Activated CD8-positive, alpha-beta T cell treated with anti-CD3 and anti-CD28 coated beads for 36 hours (primary cell): ENCODE measurements at places on chromosomes 5 and 9.

DNA sequence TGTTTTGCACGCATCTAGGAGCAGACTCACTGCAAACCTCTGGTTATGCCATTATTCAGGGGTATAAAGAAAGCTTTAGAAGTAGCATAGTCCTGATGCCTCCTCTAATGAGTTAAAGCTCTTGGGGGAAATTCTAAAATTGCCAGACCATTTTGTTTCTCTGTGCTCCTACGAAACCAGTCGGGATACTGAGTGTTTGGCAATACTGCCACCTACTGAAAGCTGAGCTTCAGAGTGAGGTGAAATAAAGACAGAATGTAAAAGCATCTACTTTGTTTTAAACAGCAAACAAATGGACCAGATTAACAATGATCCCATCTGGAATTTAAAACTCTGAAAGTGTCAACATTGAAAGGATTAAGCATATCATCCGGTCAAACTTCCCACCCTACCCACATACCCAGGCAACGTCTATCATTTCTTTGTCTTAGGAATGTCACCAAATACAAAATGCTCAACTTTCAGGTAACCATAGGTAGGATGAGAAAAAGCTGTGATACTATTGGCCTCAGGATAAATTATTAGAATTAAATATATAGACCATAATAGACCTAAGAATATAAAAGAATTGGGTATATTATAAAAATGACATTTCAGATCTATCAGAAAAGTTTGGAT lies 77.8 kb upstream of the SHISAL2B start:
- peak; percentile 33 for DNase-seq

- DNase-seq, result no peak
Observed at GRCh38 chr9:33177639-33178038, 10.5 kb upstream of the B4GALT1 start.

DNA sequence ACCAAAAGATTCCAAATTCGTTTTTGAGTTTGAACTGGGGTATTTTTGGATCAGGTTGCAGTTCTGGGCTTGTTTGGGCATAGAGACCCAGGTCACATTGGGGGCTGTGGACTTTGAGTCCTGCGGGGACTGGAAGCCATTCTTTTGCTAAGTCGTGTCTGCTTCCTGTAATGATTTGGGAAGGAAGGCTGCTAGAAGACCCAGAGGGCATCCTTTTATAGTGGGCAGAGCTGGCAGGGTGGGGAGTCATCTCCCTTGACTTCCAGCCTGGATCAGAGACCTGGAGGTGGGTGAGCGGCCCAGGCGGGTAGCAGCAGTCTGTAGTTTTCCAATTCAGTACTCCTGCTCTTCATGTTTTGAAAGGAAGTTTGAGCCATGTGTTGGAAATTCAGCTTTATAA lies 11.3 kb downstream of the ZNF618 start:
- no peak for DNase-seq

DNA sequence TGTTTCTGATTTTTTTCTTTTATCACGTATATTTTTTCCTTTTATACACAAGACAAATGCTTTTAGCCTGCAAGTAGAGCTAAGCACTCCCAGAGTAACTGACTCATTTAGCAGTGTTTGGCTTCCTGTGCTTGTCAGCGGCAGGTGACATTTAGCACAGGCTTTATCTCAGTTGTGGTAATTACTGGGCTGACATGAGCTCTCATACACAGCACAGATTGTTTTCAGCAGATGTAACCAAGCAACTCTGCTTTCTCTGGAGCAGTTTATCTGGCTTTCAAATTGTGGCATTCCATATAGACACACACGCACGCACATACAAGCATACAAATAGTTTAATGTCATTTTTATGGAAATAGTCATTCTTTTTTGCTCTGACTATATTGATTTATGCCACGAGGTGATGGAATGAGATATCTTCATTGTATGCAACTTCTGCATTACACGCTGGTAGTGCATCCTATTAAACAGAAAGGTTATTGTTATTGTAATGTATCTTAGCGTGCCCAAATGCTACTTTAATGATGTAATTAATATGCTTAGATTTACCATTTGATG lies 379.0 kb upstream of the GRAMD2B start:
- no peak for DNase-seq

- no peak for DNase-seq
Observed at GRCh38 chr9:121663591-121663990, 12.2 kb downstream of the DAB2IP start.

GRCh38 chr5:149143470-149143869 lies 2.2 kb downstream of the ABLIM3 start:
- no peak for DNase-seq

- DNase-seq, result no peak
Observed at GRCh38 chr9:3862561-3862960, 336.8 kb upstream of the RFX3 start.

DNA sequence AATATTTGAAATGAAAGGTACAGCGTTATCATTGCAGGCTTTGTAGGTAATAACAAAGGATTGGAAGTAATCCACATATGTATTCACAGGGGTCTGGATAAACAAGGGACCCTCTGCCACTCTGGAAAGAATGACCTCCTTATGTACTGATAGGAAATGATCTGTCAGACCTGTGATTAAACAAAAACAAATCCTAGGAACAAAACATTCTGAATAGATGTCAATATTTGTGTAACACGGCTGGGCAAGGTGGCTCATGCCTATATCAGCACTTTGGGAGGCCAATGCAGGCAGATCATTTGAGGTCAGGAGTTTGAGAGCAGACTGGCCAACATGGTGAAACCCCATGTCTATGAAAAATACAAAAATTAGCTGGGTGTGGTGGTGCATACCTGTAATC lies 42.3 kb downstream of the NSUN2 start:
- no peak for DNase-seq

- DNase-seq, result no peak
Observed at GRCh38 chr5:61076626-61077025, 85.6 kb downstream of the SMIM15 start.

DNA sequence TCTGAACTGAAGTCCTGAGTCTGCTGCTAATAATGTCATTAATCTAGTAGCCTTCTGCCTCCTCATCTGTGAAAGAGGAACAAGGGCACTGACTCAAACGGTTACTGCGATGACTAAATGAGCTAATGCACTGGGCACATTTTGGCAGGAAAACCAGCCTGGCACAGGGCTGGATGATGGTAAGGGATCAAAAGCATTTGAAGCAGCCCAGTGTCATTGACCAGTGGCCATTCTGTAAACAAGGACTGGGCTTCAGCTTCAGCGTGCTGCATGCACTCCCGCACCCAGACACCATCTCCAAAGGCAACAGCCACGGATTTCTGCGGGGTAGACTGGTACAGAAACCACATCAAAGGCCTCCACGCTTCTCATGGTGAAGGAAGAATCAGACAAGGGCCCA lies 8.0 kb downstream of the GCNT4 start:
- no peak for DNase-seq

DNA sequence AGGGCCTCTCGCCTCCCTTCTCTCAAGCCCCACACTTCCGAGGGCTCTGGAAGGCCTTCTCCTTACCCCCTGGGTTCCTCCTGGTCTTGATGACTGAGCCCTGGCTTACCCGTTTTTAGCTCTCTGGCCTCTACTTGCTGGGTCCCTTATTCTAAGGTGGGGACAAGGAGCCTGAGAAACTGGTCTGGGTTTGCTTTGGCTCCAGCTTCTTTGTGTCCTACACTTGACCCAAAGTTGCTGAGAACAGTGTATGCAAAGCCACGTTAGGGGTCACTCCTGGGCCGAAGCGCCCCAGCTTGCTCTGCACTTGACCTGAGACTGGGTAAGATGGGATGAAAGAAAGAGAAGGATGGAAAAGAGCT lies 788 bp downstream of the ZNF346 start:
- DNase-seq, result peak; percentile 12

- no peak for DNase-seq
Observed at GRCh38 chr9:70947086-70947485, 174.3 kb downstream of the TRPM3 start.

DNA sequence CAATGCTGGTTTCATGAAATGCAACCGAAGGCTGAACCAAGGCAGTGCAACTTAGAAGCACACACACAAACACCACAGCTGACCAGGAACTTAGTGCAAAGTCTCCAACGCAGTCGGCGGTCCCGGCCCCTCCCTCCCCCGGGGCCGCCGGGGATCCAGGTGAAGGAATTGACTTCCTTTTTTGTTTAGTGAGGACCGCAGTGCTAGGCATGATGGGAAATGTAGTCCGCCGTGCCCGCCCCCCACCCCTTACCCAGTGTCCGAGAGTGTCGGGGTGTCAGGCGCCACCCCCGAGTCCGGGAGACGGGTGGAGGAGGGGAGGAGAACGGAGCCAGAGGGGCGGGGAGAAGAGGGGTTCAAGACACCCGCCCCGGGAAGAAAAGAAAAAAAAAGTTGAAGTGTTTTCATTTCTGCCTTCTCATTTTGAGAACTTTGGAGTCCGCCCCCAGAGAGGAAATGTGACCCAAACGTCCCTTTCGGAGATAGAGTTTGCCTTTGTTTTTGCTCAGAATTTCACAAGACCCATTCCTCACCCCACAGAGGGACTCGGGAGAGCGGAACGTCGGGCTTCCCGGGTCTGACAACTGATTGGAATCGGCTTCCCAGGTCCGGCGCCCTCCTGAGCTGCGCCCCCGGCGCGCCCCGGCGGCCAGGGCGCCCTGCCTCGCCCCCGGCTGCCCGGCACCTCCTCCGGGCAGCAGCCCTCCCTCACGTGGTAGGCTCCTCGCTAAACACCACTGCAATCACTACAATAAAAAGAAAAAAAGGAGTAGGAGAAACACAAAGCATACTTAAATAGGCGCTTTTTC lies 2.0 kb downstream of the IER5L start:
- peak; percentile 89 for DNase-seq

GRCh38 chr9:6471231-6471850 lies 58.3 kb downstream of the UHRF2 start:
- DNase-seq, result no peak

GRCh38 chr5:169778622-169779596 lies 141.8 kb downstream of the DOCK2 start:
- DNase-seq, result peak; percentile 20

DNA sequence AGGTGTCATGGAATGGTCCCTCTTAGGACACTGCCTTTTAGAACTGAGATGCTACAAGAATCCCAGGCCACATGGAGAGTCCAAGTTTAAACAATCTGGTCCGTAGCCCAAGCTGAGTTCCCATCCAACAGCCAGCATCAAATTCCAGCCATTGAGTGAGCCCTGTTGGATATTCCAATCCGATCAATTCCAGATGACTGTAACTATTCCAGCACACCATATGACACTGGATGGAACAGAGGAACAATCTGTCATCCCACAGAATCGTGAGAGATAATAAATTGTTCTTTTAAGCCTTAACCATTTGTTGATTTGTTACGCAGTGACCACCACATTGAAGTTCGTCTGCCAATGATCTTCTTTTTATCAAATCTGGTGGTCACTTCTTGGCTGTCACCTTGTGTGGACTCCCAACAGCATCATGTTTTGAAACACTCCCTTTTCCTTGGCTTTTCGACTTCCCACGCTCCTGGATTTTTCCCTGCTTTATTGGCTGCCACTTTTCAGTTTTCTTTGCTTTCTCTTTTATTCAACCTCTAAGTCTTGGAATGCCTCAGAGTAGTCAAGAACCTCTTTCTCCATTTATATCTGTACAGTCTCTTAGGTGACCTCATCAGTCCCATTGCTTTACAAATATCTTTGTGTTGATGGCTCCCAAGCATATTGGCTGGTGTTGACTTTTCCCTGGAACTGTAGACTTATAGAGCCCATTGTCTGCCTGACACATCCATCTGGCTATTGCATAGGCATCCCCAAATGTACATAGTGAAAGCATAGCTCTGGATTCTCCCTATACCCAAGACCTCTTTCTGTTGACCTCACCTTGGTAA lies 46.1 kb downstream of the TNFSF15 start:
- DNase-seq, result no peak

- no peak for DNase-seq
Observed at GRCh38 chr9:114037961-114038723, 40.0 kb downstream of the AMBP start.

DNA sequence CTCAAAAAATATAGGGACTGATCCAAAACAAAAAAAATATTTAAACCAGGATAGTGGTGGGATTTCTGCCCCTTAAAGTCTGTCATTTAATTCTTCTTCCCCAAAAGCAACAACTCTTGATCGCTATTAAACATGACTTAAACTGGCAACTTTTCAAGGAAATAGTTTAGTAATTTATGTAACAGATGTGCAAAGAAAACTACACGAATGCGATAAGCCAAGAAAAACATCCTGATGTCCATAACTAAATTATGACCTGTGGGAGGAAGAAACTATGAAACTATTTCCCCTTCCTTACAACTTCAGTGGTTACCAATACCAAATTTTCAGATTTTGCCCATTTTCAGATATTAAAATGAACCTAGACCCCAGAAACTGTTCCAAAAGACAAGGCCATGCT lies 31.5 kb downstream of the CLINT1 start:
- DNase-seq, result no peak

- DNase-seq, result no peak
Observed at GRCh38 chr5:91699429-91699828, 316.3 kb upstream of the ARRDC3 start.

- DNase-seq, result peak; percentile 33
Observed at GRCh38 chr5:140672455-140673186, 755 bp downstream of the DND1 start.

- no peak for DNase-seq
Observed at GRCh38 chr9:119559056-119559455, 189.8 kb upstream of the BRINP1 start.

DNA sequence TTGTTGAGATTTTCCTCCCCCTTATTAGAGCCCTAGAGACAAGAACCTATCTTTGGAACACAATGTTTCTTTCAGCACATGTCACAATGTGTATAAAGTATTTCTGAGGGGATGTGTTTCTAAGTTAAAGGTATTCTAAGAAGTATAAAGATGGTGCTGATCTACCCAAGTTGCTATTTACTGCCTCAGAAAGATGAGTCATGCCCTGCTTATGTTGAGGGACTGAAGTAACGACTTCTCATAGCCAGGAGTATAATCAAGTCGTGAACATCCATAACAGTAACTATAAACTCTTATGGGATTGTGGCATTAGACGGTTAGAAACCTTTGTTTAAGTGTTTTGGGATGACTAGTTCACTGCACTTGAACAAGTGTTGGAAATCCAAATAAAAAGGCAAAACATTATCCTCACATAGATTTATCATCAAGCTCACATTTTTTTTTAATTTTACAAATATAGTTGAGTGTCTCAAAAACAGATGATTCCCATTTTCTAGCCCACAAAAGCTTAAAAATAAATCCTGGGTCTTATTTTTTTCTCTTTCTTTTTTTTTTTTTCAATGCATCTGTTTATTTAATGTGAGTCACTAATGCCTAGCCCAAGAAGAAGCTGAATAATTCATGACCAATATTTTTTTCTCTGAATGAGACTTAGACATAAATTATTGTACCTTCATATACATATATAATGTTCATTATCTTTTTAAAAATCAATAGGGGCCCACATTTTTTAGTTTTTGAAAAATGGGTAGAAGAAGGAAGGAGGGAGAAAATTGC lies 12.2 kb upstream of the TMEM252 start:
- no peak for DNase-seq

GRCh38 chr5:174922955-174923354 lies 198.6 kb downstream of the MSX2 start:
- no peak for DNase-seq

GRCh38 chr9:27528886-27529315 lies 713 bp downstream of the MOB3B start:
- peak; percentile 74 for DNase-seq
